ENCODE measurements at places on chromosomes 6 and 20.
A peak's percentile ranks its signal among the peaks of the same experiment; 100 is the strongest.

- DNase-seq = no peak
Measured at GRCh38 chr6:145562771-145563615, 172.3 kb downstream of the EPM2A start.

DNA sequence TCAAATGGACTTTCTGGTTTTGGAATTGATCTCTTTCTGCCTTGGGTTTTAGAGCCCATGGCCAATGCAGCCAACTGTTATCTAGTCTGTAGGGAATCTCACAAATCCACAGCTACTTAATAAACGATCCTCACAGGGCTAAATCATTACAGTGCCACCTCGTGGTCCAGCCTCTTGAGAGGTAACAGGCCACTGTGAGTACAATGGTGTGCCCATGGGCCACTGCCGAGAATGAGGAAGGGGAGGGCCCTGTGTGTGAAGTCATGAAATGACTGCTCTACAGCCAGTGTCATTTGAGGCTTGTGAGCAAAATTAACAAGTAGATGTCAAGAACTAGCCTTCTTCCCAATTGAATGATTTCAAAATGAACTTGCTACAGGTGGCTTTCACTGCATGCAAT is 54.3 kb upstream of the GMPR start:
- peak; percentile 36 for DNase-seq

DNA sequence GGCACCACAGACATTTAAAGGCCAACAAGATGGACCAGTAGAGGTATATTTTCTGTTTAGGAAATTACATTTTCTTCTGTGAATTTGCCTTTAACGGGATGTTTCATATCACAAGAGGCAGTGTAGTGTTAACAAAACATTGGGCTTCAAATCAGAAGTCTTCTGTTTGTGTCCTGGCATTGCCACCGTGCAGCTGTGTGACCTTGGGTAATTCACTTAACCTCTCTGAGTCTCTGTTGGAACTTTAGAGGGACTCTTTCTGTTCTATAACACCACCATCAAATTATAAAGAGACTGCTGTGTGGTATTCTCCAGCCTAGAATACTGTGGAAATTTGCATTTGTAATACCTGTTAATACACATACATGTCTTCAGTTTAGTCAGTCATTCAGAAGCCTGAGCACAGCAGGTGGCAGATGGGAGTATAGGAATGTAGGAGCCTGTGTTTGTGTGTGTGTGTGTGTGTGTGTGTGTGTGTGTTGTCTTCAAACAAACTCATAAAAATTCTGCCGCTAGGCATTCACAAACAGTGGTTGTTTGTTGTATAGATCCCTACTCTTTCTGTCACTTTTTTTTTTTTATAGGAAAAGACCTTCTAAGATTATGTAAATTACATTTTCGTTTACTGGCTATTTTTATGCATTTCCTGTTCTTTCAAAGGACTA is 22.6 kb downstream of the UST start:
- no peak for DNase-seq

- DNase-seq = no peak
Measured at GRCh38 chr6:12223383-12223782, 66.8 kb upstream of the EDN1 start.

GRCh38 chr6:139625081-139625939 is 250.9 kb upstream of the CITED2 start:
- DNase-seq = no peak

DNA sequence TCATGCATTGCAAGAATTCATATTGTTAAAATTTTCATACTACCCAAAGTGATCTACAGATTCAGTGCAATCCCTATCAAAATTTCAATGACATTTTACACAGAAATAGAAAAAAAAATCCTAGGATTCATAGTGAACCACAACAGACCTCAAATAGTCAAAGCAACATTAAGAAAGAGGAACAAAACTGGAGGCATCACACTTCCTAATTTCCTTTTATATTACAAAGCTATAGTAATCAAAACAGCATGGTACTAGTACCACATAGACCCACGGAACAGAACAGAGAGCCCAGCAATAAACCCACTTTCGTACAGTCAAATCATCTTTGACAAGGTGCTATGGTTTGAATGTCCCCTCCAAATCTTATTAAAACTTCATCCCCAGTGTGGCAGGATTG is 39.7 kb downstream of the NTSR1 start:
- no peak for DNase-seq

DNA sequence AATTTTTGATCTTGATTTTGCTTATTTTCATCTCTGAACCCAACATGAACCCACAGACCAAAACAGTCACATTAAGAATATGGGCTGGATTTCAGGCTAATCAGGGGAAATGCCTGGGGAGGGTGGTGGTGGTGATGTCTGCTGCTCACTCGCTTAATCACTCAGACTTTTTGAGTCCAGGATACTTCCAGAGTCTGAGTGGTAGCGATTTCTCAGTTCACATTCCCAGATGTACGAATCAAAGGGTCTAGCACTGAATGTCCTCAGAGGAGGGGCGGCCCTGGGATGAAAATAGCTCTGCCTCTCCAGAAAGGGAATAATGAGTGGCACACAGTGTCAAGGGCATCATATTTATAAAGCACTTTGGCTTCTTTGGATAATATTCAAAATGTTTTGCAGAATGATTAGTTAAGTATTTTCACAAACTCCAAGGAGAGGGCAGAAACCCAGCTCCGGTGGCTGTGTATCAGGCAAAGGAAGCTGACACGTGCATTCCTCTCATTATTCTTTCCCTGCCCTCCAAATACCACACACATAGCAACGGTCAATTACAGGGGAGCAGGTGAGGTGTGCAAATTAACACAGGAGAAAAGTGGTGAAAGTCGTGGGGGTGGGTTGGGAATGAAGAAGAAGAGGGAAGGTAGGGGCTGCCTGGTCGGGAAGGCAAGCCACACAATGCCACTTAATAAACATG is 345.2 kb upstream of the RSPO3 start:
- no peak for DNase-seq

- DNase-seq = no peak
Measured at GRCh38 chr6:10410207-10411050, 4.4 kb downstream of the TFAP2A start.

DNA sequence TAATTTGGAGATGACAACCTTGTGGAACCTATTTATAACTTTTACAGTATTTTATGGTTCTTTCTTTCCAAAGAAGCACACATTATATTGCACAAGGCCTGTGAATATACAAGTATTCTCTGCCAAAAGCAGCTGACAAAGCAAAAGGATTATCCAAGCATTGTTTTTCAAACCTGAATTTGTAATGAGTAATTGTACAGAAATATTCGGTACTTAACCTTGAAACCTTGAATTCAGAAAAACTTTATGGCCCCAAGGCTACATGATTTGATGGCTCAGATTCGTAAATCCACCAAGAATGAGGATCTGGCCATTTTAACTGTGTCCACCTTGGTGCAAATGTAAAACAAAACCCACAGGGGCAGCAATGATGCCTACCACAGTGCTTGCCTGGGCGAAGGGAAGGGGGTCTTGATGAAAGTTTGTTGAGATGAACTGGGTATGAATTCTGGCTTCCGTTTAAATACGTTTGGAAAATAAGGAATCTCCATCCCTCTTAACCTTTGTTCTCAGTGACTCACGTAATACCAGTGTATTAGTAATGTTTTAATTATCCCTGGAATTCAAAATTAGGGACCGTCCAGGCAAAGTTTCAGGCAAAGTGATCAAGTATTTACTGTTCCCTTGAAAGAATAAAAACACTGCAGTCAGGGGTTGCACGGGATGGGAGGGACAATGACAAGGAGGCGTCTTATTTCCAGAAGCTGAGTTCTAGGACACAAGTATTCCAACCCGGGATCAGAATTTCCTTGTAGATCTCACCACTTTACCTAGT is 2.7 kb upstream of the RBM24 start:
- no peak for DNase-seq

DNA sequence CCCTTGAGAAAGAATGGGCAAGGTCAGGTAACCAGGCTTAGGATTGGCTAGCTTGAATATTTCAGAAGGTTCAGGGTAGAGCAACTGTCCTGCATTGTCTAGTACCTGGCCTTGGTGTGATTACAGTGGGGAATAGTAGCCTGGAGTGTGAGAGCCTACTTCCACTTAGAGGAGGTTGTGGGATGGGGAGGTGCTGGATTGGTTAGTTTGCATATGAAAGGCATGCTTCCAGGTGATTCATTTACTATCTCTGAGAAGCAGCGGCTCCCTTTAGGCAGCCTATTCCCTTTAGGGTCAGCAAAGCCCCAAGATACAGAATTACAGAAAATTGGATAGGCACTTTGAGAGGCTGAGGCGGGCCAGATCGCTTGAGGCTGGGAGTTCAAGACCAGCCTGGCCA is 25.0 kb upstream of the SCGN start:
- peak; percentile 28 for DNase-seq

DNA sequence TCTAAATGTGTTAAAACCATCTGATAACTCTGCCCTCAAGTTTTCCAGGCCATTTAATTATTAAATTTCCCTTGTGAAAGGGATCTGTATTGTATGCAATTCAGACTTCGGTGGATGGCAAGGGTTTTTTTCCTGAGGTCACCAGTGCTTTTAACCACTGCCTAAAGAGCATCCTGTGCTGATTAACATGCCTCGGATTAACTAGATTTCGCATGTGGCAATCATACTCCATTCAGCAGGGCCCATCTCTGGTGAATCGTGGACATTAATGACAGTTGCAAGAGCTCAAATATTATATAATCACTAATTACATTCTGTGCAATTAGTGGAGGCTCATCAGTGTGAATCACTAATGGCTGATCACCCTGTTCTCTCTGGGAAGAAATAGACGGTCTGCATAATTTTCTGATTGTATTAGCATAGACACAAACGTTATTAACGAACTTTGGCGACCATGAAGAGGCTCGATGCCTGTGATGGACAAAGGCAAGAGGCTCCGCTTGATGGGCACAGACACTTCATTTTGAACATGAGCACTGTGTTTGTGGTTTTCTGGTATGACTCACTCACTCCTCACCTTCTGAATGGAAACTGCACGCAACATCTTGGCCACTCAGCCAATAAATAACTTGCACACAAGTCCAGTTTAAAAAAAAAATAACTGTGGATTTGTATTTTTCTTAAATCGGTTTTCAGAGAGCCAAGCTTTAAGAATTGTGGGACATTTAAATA is 31.4 kb downstream of the LINC00237 start:
- DNase-seq = no peak

GRCh38 chr6:15252195-15252594 is 6.3 kb downstream of the JARID2 start:
- DNase-seq = no peak

GRCh38 chr6:30007132-30007764 is 53.8 kb upstream of the POLR1H start:
- DNase-seq = peak; percentile 81

DNA sequence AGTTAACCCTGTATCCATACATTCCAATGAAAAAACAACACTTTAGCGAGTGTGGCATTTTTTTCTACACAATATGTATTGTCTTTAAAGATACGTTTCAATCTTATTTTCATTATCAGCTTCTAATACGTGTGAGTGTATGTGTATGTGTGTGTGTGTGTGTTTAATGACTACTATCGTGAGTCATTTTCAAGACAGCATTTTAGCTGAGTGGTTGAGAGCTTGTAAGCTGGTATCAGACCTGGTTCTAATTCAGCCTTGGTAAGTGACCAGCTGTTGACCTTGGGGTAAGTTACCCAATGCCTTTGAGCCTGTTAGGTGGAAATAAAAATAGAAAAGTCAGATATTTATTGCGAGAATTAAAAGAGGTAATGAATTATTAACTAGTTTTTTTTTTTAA is 320.0 kb upstream of the NT5E start:
- DNase-seq = no peak

DNA sequence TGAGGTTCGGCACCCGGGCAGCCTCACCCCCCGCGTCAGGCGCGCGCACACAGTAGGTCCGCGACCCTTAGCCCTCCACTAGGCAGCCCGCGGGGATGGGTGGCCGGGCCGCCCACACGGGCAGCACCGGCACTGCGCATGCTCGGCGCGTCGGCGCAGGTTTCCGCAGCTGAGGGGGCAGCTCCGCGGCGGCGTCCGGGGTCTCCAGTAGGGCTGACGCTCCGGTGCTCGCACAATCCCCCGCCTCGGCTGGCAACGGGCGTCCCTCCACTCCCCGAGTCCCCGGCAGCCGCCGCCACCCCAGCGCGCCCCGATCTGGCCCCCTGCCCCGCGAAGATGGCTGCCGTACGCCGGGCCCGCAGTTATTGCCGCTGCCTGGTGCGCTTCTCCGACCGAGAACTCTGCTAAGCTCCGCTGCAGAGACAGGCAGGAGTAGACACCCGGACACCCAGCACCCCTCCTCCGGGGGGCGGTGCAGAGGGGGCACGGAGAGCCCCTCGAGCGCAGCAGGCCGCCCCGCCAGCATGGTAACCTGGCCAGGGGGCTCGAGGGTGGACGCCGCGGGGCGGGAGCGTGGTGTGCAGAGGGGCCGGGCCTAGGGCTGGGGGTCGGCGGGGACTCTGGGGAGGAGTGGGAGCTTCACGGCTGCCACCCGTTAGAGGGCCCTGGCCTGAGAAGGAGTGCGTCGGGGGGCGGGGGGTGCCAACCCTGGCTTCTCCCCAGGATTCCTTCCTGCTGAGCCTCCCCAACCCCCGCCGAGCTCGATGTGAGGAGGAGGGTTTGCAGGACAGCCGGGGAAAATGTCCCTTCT is at the start of gene FBXO9:
Gene FBXO9 (plus strand): TSS at position 139 of the 811 bp plus-strand sequence. CDS start 386 bp downstream, at position 525.
- DNase-seq = peak; percentile 71

GRCh38 chr6:54992789-54993188 is 146.2 kb downstream of the FAM83B start:
- peak; percentile 29 for DNase-seq

GRCh38 chr6:15349379-15349778 is 103.5 kb downstream of the JARID2 start:
- DNase-seq = no peak

- DNase-seq = no peak
Measured at GRCh38 chr6:32218167-32218566, 5.7 kb downstream of the NOTCH4 start.

- no peak for DNase-seq
Measured at GRCh38 chr6:2917801-2918445, 14.8 kb upstream of the SERPINB9 start.

- peak; percentile 24 for DNase-seq
Measured at GRCh38 chr6:152636021-152636608, 1.0 kb downstream of the SYNE1 start.

DNA sequence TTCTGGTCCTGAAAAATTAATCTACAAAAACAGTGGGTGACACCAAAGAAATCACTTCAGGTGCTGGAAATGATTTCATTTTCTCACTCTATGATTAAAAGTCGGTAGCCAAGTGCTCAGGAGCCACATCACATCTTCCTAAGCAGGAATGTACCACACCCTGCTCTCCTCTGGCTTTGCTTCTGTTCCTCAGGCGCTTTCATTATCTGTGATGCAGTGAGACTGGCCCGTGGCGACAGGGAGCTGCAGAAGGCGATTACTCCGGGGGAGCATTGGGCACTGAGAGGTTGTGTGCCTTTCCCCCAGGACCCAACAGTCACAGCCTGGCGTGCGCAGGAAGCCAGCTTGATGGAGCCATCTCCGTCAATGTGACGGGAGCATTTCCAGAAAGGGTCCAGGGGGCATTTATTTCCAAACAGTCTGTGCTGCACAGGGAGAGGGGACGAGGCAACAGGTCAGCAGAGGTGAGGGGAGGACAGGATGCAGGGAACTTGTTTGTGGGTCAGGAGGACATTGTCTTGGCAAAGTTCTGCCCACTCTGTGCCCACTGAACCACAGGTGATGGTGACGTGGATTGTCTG is 5.6 kb upstream of the ZNF831 start:
- DNase-seq = no peak

Data from WTC11 (cell line).